ENCODE measurements at places on chromosomes 2 and 18.

DNA sequence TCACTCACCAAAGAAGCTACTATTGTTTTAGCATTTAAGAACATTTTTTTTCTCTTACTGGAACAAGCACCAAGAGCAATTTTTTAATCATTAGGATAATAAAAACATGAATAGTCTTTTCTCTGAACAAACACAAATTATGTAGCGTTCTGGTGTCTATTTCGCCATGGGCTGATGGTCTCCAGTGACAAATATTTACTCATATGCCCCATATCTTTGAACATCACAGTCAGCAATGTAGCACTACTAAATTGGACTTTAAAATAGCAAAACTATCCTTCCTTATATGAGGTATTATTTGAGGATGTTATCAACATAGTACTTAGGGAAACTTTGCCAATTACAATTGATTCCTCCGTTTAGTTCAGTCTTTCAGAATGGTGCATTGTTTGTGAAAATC, 1326.0 kb upstream of the ZEB2 start:
- DNase-seq = no peak

DNA sequence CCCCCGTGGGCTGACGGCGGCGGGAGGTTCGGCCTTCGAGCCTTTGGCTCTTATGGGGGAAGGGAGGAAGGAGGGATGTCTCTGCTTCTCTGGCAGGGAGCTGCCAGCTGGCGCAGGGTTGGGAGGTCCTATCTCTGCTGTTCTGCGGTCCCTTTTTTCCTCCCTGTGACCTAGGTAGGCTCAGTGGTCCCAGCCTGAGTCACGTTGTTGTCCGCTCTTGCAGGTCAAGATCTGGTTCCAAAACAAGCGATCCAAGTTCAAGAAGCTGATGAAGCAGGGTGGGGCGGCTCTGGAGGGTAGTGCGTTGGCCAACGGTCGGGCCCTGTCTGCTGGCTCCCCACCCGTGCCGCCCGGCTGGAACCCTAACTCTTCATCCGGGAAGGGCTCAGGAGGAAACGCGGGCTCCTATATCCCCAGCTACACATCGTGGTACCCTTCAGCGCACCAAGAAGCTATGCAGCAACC, 2.5 kb downstream of the DLX1 start:
- DNase-seq = no peak

DNA sequence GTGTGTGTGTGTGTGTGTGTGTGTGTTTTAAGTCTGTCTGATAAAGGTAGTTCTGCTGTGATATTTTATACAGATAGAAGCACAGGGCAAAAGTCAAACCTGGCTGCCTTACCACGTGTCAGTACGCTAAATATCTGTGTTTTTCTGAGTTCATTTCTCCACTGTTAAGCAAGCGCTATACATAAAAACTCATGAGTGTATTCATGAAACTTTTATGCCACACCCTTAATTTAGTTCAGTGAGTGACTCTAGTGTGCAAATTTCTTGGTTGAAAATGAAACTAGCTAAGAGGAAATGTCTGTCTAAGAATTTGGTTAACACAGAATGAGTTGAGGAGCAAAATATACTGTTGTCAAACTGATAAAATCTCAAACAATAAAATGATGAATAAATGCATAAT, 11.2 kb downstream of the CASP10 start:
- peak; percentile 61 for DNase-seq

DNA sequence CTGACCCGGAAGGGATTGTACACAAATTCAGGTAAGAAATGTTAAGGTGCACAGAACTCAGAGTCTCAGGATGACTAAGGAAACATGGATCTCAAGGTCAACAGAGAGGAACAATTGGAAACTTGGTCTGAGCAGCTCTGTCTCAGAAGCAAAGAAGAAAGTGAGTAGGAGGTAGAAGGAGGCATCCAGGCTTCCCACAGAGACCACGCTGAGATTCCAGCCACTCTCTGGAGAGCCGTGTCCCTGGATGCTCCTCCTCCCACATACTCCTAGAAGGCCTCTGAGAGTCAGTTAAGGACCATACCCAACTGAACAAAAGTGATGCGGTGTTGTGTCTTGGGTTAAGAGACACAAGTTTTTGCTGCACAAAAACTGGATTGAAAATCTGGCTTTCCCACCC, 8.6 kb upstream of the PLB1 start:
- DNase-seq = no peak

Data from CD4-positive, alpha-beta T cell treated with Interleukin-15 for 4 hours (primary cell).